ENCODE measurements at places on chromosomes 3 and 15.

GRCh38 chr3:99295836-99296235 is 342.6 kb upstream of the COL8A1 start:
- DNase-seq, result no peak

GRCh38 chr3:44045476-44046275 is 196.0 kb upstream of the TOPAZ1 start:
- peak; percentile 21 for DNase-seq

DNA sequence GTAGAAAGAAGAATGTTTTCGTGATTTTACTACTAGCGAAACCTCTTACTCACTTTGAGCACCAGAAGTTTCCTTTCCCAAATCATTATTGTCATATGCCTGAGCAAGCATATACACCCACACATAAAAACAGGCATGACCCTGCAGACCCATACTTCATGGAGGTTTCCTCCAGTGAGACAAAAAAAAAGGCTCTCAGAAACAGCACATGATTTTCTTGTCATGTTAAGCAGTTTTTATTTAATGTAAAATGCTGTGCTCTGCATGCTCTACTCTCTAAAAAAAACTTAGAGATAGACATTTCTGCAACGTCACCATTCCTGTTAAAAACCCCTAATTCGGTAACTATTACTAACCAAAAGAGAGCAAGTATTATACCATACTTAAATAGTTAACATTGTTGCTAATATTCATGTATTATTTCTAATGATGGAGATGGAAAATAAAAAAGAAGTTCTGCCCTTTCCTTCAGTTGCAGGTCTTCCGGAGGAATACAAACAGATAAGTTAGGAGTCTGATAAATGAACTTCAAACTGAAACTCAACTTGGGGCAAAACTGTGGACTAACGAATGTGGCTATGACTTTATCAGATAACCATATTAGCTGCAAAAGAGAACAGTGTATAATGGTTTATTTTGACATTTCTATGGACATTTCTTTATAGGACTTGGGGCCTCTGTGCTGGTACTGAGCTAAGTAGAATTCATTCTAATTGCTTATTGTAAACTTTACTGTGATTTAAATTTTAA is 15.9 kb downstream of the CD200R1 start:
- peak; percentile 31 for DNase-seq

- DNase-seq, result no peak
These were observed 257.5 kb downstream of the ZNF621 start for GRCh38 chr3:40782111-40782721.

DNA sequence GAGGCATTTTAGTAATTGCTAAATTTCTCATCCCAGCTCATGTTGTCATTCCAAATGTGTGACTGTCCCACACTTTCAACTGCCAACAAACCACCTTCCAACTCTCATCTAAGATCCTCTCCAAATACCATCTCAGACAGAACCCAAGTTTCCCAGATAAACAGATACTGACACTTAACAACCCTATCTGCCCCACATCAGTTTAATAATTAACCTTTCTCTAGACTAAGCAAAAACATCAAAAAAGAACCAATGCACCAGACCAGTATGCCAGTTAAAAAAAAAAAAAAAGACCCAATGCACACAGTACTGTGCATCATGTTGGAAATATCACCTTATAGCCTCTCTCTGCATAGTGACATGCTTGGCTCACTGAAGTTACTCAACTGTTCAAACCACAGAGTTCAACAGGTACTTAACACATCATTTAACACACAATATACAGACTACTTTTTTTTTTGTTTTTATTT is 5.5 kb downstream of the SFMBT1 start:
- no peak for DNase-seq

DNA sequence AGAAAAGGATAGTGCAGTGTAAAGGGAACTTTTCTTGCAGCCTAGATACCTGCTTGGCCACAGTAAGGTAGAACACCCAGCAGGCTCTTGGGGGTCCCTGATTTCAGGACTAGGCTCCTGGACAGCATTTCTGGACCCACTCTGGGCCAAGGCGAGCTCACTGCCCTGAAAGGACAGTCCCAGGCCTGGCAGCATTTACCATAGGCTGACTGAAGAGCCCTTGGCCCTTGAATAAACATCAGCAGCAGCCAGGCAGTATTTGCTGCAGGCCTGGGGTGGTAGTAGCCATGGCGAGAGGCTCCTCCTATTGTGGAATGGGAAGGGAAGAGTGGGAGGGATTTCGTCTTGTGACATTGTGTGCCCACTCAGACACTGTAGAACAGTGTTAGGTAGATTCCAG is 529.2 kb downstream of the TUSC7 start:
- DNase-seq, result no peak

DNA sequence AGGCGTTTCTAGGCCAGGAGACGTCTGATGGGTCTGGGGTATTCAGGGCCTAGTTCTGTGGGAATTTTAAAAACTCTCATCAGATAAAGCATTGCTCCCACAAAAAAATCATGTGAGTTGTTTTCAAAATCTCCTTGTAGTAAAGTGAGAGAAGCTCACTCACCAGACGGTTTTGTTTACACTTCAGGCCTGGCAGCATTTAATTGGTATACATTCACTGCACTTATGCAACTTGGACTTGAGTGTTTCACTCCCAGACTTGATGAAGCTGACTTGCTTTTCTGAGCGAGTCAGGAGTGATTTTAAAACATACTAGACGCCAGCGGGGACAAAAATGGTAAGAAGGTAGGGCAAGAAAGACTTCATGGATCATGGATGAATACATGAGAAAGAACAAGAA is 75.2 kb downstream of the SLCO3A1 start:
- no peak for DNase-seq

DNA sequence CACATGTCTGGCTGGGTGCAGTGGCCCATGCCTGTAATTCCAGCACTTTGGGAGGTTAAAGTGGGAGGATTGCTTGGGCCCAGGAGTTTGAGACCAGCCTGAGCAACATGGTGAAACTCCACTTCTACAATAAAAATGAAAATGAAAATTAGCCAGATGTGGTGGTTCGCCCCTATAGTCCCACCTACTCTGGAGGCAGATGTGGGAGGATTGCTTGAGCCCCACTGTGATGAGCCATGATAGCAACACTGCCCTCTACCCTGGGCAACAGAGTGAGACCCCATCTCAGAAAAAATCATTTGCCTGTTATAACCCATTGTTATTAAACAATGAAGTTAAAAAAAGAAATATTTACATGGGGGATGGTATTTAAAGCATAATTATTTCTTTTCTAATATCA is 240.1 kb upstream of the ZPLD1 start:
- DNase-seq, result no peak

- DNase-seq, result no peak
These were observed 48.8 kb downstream of the UACA start for GRCh38 chr15:70714565-70714964.

DNA sequence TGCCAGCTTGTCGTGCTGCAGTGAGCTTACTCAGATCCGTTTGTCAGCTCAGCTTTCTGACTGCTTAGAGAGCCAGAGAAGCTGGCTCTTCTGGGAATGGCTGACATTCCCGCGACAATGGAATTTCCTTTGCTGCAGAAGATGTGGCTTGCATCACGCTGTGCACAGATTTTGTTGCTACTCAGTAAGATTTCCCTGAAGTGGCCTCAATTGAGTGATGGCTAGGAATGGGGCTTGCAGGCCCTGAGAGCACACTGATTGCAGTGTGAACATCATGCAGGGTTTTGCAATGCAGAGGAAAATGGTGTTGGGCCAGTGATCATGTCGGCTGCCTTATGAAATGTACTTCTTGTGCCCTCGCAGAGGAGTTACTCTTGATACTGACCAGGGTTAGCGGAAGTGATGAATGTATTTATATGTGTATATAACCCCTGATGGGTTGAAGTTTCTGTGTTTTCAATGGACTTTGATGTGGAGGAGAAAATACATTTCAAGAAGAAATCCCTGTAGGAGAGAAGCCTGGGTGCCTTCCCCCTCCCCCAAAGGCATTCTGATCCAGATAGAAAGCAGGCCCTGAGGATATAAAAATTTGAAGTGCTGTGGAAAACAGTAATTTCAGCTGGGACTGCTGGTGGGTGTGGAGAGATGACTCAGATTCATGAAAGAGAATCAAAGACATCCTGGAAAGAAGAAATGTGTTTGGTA is 102.5 kb upstream of the PDZRN3 start:
- no peak for DNase-seq

GRCh38 chr3:106826791-106827311 is 550.4 kb upstream of the CCDC54 start:
- no peak for DNase-seq

GRCh38 chr3:151439652-151440125 is 21.2 kb downstream of the IGSF10 start:
- no peak for DNase-seq

DNA sequence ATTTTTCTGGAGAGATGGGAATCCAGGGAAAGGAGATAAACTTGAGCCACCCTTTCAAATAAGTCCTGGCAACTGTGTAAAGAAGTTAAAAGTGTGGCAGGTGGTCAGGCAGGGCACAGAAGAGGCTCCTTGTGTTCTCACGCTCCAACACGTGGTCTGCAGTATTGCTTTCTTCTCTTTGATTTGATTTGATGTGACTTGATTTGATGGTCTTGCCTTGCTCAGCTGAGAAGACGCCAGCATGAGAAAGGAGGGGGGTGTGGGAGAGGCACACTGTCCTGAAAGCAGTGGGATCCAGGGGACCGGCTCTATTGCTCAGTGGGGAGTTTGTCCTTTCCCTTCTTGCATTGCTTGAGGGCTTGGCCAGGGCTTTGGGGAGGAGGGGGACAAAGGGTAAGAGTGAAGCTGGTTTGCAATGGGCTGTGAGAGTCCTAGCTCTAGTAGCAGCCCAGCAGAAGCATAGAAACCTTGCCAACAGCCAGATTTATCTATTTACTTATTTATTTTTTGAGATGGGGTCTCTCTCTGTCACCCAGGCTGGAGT is 25.7 kb upstream of the NEO1 start:
- DNase-seq, result no peak

DNA sequence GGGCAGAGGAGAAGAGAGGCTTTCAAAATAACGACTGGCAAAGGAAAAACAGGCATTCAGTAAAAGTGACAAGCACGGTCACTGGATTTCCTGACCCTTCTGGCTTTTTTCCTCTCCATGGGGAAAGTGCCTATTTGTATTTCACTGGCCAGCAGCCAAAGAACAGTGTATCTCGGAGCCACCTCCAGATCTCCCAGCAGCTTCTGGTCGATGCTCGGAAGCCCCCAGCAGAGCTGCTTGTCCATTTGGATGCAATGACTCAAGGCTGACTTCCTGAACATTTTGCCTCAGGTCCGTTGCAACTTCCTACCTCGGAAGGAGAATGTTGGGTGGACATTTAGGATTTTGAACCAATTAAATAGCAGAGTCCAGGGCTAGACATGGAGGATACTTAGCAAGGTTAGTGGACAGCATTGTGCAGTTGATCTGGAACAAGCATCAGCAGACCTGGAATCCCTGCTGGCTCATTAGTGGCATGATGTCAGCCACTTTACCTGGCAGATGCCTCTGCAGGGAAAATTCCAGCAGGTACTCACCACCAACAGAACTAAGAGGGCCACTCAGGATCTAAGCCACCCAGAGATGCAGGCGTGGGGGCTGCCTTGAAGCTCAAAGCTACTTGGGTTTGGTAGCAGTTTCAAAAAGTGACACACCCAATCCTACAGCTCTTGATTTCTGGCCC is 1.1 kb downstream of the FAM107A start:
- DNase-seq, result no peak

GRCh38 chr3:168952551-168952950 is 711.0 kb downstream of the MECOM start:
- no peak for DNase-seq

DNA sequence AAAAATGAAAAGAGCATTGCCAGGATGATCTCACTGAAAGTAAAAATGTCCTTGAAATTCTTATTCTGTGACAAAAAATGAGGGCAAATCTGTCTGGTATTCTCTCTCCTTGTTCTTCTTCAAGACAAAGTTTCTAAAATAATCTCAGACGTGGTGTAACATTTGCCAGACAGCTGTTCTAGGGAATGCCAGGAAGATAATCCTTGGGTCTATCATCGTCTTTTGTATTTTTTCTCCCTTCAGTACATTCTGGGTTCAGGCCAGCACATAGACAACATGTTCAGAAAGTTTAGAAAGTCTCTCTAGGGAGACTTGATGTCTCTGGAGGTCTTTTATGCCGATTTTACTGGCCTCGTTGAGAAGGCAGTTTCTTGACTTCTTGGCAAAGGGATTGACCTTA is 121.2 kb upstream of the HES1 start:
- no peak for DNase-seq

Data from stimulated activated CD4-positive, alpha-beta T cell treated with anti-CD3 and anti-CD28 coated beads, Interleukin-15, amount 100 ng/mL, for 24 hours (primary cell).